Upper lobe of left lung (tissue), 6 donors: ENCODE measurements at places on chromosomes 11 and 22. TPM values are rescaled to one million over a fixed set of nuclear protein-coding genes. Genes with fewer than 3 reads are reported as not detected.

DNA sequence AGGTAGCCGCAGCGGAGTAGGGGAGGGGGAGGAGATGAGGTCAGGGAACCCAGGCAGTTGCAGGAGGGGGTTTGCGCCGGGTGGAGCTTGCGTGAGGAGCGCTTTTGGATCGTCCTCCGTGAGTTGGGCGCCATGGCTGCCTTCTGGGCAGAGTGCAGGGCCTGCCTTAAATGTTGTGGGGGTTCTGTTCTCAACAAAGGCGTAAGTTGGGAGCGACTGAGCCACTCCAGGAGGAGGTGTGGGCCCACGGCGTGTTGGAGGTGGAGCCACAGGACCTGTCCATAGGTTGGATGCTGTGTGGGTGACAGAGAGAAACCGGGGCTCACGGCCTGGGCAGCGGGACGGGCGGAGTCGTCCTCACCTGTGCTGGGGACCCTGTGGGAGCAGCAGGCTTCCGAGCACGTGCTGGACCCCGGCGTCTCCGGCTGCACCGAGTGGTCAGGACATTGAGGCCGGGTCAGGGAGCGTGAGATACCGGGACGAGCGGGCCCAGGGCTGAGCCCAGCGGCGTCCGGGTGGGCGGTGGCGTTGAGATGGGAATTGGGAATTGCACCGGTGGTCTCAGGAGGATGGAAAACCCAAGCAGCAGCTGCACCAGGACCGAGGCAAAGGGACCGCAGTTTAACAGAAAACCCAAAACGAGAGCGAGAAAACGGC, 977 bp upstream of the PGGHG start:
- DNase-seq = peak; percentile 32

POGLUT3 gene
- 7.3 TPM for total RNA-seq

GRCh38 chr22:49197505-49197904, 630.2 kb downstream of the BRD1 start:
- no peak for DNase-seq

DNA sequence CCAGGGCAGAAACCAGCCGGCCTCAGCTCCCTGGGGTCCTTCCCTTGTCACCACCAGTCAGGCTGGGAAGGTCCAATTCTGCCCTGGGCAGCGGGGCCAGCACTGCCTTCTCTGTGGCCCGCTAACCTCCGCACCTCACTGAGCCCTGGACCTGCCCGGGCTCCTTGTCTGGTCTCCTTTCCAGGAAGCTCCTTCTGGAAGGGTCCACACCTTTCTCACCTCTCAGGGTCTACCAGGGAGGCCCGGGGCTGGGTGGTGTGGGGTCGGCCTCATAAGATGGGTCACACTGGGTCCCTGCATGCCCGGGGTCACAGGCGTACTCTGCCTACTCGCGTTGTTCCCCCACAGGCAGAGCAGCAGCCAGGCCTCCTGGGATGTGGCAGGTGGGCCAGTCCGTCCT, 69.0 kb downstream of the WNT7B start:
- no peak for DNase-seq

- DNase-seq = no peak
Measured at GRCh38 chr11:104073950-104074705, 37.7 kb downstream of the DDI1 start.

DNA sequence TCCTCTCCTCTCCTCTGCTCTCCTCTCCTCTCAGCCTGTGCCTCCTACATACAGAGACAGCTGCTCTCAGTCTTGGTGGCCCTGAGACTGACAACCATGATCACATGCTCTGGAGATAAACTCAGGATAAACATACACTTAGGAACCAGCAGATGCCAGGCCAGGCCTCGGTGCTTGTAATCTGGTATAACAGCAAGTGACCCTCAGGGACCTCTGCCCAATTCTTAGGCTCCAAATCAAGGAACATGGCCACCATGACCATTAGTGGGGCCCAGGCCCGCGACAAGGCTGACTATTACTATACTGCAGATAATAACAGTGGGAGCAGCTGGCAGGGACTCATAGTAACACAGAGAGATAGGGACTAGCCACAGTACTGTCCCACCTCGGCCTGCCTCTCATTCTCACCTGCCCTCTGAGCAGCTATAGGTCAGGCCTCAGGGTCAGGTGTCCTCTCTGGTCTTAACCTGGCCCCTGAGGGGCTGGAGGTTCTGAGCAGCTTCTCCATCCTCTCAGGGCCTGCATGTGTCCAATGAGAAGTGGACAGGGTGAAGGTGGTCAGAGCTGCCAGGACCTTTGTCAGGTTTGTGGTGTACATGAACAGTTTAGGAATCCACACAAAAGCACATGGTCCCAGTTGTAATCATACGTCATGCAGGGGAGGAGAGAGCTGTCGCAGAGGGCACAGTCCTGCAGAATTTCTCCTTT, 106.1 kb downstream of the GGTLC2 start:
- no peak for DNase-seq

- DNase-seq = no peak
Measured at GRCh38 chr22:24026733-24027132, 15.6 kb downstream of the CABIN1 start.

PVALB gene
- 1.8 TPM for total RNA-seq

GRCh38 chr22:19679522-19680101, 34.7 kb upstream of the SEPTIN5 start:
- DNase-seq = peak; percentile 51

DNA sequence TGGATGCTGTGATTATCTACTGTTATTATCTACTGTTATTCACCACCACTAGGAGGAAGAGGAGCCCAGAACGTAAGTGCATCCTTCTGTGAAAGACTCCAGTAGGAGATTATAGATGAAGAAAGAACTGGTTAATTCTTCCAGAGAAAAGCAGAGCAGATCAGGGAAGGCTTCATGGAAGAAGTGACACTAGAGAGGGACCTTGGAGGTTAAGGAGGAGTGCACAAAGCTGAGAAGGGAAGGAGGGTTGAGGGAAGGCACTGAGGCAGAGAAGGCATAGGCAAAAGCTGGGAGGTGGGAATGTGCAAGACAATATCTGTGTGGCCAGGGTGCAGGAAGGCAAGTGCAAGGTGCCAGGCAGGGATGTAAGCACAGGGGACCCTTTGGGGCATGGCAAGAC, 13.5 kb downstream of the CRYBB1 start:
- no peak for DNase-seq

TRIM66 gene
- 11.0 TPM for total RNA-seq

PAFAH1B2 gene
- 63.9 TPM for total RNA-seq

DNA sequence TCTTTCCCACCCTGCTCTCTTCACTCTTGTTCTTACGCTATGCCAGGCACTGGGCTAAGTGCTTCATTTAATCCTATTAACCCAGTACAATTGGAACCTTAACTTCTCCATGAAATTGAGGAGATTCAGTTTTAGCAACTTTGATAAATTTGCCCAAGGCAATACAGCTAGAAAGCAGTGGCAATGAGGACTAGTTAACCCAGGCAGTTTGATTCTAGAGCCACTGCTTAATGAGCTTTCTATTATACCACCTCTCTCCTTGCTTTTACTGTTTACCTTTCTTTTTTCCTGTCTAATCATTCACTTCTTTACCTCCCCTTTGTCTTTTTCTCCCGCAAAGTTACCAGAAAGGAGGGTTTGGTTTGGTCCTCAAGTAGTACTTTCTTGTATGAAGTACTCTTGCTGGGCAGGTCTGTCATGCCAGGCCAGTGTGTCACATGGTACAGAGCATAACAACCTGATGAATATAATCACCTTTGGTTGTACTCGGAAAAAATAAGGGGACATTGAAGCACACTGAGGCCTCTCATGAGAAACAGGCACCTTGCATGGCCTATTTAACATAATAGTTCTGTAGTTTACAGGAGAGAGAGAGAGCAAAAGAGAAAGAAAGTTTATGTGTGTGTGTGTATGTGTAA, 70.6 kb downstream of the PDHX start:
- peak; percentile 74 for DNase-seq

GRCh38 chr11:98003606-98004371, 1017.0 kb upstream of the CNTN5 start:
- DNase-seq = no peak

BIK gene
- total RNA-seq = not detected

GRCh38 chr22:43343670-43344519, 723 bp upstream of the SCUBE1 start:
- no peak for DNase-seq

GRCh38 chr22:39087881-39088684, 9.0 kb upstream of the APOBEC3H start:
- no peak for DNase-seq

- DNase-seq = peak; percentile 84
Measured at GRCh38 chr11:67584205-67584880, 731 bp downstream of the GSTP1 start.

KCNK4 gene
- total RNA-seq = 0.17 TPM

DNA sequence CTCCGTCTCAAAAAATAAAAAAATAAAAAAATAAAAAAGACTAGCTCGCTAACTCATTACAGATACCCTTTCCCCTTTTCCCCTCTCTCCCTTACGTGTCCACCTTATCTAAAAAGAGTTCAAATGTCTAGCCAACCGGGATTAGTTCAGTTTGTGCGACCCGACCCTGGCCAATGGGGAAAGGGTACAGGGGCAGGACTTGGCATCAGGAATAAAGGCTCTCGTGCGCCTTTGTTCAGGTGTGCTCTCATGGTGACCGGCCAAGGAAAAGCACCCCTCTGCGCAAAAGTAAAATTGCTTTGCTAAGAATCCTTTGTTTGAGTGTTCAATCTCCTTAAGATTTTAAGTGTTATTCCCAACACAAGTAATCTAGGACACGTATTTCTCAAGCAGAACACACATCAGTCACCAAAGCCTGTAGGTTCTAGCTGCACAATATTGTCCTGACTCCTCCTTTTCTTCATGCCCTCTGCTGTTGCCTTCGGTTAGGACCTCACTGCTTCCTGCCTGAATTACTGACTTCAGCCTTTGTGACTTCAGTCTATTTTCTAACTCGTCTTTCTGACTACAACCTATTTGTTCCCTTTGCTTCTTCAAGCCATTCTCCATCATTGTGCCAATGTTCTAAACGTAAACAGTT, 20.7 kb upstream of the CECR2 start:
- no peak for DNase-seq

FXYD2 gene
- total RNA-seq = 4.5 TPM

LRP4 gene
- 8.8 TPM for total RNA-seq

TRIM49 gene
- not detected for total RNA-seq

DNA sequence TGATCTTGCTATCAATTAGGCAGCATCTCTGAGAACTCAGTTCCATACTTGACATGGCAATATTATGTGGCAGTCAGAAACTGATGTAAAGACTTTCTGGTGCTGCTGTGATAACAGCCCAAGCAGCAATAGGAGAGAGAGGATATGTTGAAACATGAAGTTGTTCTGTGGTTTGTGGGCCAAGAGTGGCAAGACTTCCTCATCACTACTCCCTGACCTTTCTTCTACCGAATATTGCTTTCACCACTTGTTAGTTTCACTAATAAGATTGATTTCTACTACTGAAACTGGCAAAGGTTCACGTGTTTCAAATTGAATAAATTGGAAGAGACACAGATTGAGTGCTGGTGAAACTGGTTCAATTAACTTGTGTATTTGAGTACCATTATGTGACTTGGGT, 852.6 kb upstream of the RAG2 start:
- DNase-seq = no peak

DNA sequence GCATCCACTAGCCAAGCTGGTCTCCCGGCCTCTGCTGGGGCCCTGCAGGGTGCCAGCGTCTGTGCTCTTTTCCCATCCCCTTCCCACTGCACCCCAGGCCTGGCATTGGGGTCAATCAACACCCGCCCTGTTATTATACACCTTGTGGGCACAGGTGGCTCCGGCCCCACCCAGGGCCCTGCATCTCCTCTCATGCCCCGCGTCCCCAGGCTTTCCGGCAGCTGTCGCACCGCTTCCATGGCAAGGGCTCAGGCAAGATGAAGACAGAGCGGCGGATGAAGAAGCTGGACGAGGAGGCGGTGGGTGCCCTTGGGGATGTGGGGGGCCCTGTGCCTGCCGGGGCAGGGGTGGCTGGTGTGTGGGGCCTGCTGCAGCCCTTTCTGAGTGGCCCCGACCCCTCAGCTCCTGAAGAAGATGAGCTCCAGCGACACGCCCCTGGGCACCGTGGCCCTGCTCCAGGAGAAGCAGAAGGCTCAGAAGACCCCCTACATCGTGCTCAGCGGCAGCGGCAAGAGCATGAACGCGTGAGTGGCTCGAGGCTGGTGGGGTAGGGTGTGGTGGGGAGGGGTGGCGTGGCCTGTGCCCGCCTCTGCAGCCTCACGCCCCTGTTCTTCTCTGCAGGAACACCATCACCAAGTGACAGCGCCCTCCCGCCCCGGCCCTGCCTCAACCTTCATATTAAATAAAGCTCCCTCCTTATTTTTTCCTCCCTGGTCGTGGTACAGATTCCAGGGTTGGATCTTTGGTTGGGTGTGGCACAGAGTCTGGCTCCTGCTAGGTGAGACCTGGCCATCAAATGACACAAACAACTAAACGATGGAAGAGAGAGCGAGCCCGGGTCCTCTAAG, 17.1 kb downstream of the SART1 start:
- no peak for DNase-seq

DNA sequence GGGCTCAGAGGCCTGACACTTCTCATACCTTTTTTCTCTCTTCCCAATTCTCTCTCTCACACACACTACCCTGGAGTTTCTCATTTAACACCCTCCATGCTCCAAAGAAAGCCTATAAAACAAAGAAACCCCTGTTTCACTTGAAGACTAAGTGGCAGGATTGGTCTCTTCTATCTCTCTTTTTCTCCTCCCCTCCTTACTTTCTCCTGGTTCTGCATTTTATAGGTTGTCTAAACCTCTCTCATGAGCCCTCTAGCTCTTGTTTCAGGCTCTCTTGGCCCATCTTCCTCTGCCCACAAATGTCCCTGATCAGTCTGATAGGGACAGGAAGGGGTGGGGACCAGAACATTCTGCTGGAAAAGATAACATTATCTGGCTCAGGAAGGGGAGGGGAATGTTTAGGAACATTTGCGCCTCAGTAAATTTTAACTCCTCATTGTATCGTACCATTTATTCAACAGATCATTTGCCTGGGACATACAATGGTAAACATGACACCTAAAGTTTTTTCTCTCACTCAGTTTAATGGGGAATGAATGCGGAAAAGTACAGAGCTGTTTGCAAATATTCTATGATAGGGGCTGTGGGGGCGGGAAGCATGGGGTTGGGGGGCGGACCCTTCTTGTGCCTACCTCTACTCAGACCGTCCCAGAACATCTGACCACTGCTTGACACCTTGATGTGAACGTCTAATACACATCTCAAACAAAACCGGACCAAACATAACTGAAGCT, 10.8 kb downstream of the CRYBA4 start:
- DNase-seq = no peak
